ENCODE measurements at places on chromosomes 16 and 17. TPM values are rescaled to one million over a fixed set of nuclear protein-coding genes. Genes with fewer than 3 reads are reported as not detected.

Gene CCDC200
- not detected for total RNA-seq

GRCh38 chr17:77436058-77436442, 295.3 kb downstream of the SEC14L1 start:
- DNase-seq = peak; percentile 74

Gene MYL4
- 6,276 TPM for total RNA-seq

DNA sequence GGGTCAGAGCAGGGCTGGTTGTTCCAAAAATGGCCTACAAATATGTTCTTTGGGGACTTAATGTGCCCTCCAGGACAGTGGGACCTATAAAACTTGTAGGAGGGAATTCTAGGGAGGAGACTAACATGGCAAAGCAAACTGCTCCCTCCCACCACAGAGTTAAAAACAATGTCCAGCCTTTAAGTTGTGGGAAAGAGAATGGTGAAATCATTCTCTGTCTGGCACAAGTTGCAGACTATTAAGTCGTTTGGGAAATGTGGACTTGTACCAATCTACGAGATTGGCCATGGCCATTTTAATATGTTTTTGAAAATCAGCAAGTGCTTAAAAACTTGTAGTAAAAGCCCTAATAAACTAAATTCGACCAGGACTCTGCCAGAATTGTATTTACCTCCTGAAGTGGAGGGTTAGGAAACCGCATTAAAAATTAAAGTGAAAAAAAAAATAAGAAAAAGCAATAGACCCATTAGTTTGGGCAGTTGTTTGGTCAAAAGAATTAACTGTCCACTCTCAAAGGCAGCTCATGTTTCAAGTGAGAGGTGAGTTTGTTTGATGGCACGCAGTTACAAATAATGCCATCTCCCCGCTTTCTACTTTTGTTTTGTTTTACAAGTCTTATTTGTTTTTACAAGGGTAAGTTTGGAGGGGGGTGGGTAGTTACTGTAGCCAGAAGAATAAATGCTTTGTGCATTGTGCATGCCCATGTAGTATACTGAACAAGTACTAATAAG, 32.4 kb downstream of the ANKFN1 start:
- no peak for DNase-seq

DNA sequence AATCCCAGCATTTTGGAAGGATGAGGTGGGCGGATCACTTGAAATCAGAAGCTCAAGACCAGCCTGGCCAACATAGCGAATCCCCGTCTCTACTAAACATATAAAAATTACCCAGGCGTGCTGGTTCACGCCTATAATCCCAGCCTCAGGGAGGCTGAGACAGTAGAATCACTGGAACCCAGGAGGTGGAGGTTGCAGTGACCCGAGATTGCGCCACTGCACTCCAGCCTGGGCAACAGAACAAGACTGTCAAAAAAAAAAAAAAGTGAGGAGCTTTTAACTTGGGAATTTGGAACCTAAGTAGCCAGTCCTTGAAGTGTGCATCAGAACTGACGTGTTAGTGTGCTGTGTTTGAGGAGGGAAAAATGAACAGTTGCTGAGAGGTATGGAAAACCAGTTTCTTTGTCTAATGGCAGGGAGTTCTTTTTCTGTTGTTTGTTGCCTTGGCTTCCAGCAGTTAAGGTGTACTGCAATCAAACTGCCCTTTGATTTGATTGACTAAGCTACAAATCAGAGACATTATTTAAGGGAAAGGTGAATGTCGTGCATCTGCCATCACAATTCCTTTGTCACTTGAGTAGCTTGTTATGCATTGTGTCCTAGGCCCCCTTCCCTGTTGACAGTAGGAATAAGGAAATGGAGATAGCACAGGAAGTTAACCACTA, 8.6 kb upstream of the DUSP14 start:
- DNase-seq = no peak

Gene SLC52A1
- not detected for total RNA-seq

Gene SMARCE1
- 69.2 TPM for total RNA-seq

DNA sequence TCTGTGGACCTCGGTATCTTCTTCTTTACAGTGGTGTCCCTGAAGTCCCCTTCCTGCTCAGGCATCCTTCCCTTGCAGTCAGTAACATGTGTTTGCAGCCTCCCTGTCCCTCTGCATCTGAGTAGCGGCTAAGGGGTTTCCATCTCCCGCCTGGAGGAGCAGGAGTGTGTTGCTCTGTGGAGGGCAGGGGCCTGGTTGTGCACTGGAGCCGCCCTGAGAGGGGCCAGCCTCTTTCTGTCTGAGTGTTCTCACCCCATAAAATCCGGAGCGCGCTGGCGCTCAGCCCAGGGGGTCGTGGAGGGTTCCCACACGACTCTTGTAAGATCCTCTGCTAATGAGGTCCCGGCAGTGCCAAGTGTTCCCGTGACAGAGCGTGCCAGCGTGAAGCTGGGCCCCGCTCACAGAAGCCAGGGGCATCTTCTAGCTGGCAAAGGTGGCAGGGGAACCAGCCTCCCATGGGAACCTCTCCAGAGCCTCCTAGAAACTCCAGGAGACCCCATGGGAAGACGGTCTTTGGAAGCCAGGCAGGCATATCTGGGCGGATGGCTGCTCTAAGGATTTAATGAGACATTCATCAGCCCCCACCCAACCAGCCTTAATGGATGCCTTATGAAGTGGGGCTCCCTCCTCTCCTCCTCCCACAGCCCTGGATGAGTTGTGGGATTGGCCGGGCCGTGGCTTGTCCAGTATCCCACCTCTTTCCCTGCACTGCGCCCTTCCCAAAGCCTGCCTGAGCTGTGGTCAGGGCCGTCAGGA, 91.4 kb upstream of the GSE1 start:
- DNase-seq = no peak

DNA sequence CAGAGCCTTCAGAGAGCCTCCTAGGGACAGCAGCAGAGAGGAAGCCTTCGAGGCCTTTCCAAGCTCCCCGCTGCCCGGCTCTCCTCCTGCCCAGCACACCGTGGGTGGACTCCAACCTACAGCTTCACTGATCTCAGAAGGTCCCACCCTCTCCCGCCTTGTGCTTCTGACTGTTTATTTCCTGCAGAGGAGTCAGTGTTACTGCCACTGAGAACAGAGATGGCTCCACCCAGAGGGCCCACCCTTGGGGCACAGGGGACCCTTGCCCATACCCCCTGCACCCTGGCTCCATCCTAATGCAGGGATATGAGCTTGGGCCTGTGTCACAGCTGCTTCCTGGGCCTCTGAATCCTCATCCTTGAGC, 52.8 kb upstream of the TOB1 start:
- no peak for DNase-seq

Gene HBA2
- 111 TPM for total RNA-seq

Gene PIRT
- 0.11 TPM for total RNA-seq

GRCh38 chr17:4586043-4586442, 1.7 kb downstream of the SMTNL2 start:
- DNase-seq = no peak

- DNase-seq = peak; percentile 56
Measured at GRCh38 chr16:89412811-89413210, 77.5 kb downstream of the ANKRD11 start.

Gene DNAAF8
- total RNA-seq = 0.28 TPM

DNA sequence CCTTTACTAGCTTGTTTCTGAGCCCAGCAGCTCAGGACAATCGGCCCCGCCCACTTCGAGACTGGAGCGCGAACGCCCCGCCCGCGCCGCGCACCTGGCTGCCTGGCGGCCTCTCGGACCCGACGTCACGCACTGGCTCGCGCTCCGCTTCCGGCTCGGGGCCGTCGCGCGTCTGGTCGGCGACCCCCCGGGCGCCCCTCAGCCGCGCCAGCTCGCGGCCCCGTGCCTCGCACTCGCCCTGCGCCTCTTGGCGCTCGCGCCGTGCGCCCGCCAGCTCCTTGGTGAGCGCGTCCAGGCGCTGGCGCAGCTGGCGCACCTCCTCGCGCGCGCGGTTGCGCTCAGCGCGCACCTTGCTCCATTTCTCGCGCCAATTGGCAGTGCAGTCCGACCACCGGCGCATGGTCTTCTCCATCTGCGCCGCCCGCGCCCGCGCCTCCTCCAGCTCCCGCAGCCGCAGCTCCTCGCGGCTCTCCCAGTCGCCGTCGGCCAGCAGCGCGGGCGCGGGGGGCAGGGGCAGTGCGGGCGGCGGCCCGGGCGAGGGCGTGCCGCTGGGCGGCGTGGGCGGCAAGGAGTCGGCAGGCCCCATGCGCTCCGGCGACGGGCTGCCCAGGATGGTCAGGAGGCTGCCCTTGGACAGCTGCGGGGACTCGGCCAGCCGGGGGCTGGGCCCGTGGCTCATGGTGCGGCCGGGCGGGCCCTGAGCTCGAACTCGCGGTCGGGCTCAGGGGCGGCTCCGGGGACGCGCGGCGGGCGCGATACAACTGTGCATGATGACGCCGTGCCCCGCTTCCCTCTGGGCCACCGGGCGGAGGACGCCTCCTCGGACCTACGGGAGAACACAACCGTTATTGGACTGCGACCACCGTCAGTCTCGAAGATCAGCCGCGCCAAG, 7.6 kb downstream of the CCDC102A start:
- no peak for DNase-seq

DNA sequence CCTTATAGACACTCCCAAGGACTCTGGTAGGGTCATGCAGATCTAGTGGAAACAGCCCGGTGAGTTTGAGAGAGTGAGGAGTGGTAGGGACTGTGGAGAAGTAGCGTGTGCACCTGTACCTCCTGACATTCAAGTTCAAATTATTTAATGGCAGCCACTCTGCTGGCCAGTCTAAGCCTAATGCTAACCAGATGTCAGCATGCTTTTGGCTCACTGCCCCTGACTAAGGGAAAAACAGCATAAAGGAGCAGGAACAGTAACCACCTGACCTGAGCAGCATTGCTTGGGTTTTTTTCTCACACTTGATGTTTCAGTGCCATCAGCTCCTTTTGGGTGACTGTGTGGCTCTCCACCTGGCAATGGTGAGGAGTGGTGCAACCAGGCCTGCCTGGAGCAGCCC, 23.8 kb upstream of the SLC12A3 start:
- DNase-seq = no peak

Gene NPIPA1
- total RNA-seq = 60.0 TPM

DNA sequence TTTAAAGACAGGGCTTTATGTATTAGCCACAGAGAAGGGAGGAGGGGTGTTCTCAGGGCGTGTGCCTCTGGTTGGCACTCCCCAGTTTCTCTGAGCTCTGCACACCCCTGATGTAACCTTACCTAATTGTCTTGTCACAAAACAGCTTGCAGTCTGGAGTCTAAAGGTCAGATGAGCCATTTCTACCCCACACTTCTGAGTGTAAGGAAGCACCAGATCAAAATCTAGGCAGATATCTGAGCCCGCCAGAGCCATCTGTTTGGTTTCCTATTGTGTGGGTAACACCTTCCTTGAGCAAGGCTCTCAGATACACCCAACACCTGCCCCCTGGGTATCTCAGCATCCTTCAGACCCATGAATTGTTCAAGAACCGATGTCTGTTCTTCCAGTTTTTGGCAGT, 15.5 kb downstream of the CDH1 start:
- DNase-seq = no peak

DNA sequence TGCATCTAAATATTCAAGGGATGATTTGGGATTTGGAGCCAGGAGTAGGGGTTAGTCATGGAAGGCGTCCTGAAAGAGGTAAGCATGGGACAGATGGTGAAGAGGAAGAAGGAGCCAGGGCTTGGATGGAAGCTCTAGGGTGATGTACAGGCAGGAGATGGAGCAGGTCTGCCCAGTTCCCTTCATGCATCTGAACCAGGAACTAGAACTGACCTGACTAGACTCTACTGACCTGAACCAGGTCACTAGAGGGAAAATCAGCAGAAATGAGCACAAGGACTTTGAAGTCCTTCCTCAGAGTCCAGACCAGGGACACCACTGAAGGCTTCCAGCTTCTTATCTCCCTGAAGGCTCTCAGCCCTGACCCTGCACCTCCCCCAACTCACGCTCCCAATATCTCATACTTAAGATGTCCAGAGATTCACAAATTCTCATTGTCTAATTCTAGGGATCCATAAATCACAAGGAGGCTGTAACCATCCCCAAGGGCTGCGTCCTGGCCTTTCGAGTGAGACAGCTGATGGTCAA, 8.3 kb downstream of the GSDMA start:
- DNase-seq = no peak

Gene OTOA
- total RNA-seq = not detected

Data from right cardiac atrium (tissue), 5 donors.